Right ventricle myocardium inferior (tissue), 1 donor: ENCODE measurements at places on chromosomes 11 and 22. TPM values are rescaled to one million over a fixed set of nuclear protein-coding genes. Genes with fewer than 3 reads are reported as not detected.

Gene SLC25A17
- 3.1 TPM for total RNA-seq

Gene TSPAN32
- 15.0 TPM for total RNA-seq

Gene GATD1
- 18.3 TPM for total RNA-seq

Gene OR8D4
- total RNA-seq, result not detected

Gene CLTCL1
- 8.3 TPM for total RNA-seq

Gene TRIM48
- total RNA-seq, result not detected

Gene MYBPC3
- 2,397 TPM for total RNA-seq

Gene TRIM49D2
- total RNA-seq, result not detected

Gene MOV10L1
- not detected for total RNA-seq

Gene SCGB1D2
- total RNA-seq, result 4.0 TPM

Gene MRPL48
- total RNA-seq, result 45.1 TPM

Gene MUC5B
- total RNA-seq, result not detected

Gene SGSM1
- 7.5 TPM for total RNA-seq

Gene ISX
- total RNA-seq, result not detected

Gene MYRF
- 0.30 TPM for total RNA-seq

Gene PRCP
- total RNA-seq, result 43.4 TPM

Gene UCP2
- 36.4 TPM for total RNA-seq

Gene INS
- total RNA-seq, result not detected

Gene RCOR2
- 11.1 TPM for total RNA-seq

Gene KRTAP5-8
- total RNA-seq, result not detected

Gene GPHA2
- total RNA-seq, result not detected

Gene TRPC6
- total RNA-seq, result 0.19 TPM

Gene PDGFB
- 19.7 TPM for total RNA-seq

Gene LRRC55
- total RNA-seq, result 0.51 TPM

Gene ARVCF
- total RNA-seq, result 30.5 TPM

Gene GRM5
- total RNA-seq, result not detected

Gene TMPRSS6
- not detected for total RNA-seq

Gene POU2F3
- total RNA-seq, result 0.19 TPM

Gene DEUP1
- total RNA-seq, result not detected

Gene VPREB1
- not detected for total RNA-seq

Gene TCF20
- total RNA-seq, result 16.7 TPM

Gene SMIM38
- total RNA-seq, result 0.11 TPM

Gene GRIK4
- not detected for total RNA-seq

Gene MIOX
- not detected for total RNA-seq

Gene NLRP14
- total RNA-seq, result not detected

Gene OR8D1
- total RNA-seq, result not detected

Gene FXYD2
- total RNA-seq, result 2.7 TPM

Gene ALKBH3
- total RNA-seq, result 14.2 TPM

Gene MYOD1
- 0.27 TPM for total RNA-seq

Gene MAPK12
- total RNA-seq, result 18.2 TPM

Gene PPP6R3
- total RNA-seq, result 83.5 TPM

Gene TAF1D
- 32.4 TPM for total RNA-seq

Gene MRPL11
- total RNA-seq, result 58.7 TPM

Gene OR51E2
- 0.30 TPM for total RNA-seq

Gene OSBP2
- 11.1 TPM for total RNA-seq

Gene TRIM49
- not detected for total RNA-seq
